ENCODE measurements at places on chromosomes 16 and 17.

DNA sequence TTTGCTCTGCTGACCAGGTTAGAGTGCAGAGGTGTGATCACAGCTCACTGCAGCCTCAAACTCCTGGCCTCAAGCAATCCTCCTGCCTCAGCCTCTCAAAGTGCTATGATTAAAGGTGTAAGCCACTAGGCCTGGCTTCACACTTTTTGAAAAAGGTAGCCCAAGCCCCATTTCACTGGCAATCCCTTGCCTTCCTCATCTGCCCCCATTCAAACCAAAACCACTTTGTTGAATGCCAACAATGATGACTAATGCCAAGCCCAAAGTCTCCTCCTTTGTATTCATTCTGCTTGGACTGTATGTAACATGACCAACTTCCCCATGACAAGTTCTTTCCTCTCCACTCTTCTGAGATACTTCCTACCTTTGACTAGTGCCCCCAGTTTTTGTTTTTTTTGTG lies 33.1 kb downstream of the N4BP1 start:
- no peak for DNase-seq

DNA sequence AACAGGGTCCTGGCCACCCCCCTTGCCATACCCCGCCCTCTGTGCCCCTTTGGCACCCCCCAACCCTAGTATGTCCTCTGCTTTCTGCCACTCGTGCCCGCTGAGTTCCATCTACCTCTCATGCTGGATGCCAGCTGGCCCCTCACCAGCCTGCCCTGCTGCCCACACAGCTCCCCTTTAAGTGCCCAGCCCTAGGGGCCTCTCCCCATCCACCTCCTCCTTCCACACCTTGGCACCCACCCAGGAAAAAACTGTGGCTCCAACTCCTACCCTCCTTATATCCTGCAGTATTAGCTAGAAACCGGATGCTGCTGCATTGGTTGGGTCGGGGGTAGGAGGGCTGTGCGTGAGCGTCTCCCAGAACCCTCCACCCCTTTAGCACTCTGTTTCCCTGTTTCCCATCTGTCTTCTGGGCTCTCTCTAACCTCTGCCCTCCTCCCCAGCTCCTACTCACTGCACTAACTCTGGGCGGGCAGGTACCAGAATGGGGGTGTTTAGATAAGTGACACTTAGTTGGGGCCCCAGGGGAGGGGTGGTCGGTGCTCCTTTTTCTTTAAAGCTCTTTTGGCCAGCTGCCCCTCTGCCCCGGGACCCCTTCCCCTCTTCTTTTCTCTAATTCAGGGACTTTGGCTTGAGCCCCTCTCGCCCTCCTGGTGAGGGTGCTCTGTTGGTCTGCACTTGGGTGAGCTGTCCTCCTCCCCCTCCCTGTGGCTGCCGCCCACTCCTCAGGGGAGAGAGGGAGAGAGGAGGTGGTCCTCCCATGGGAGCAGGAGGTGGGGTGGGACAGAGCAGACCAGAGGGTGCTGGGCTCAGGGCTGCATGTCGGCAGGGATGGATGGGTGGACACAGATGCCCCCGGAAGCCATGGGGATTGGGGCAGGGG lies 9.9 kb downstream of the NR1D1 start:
- DNase-seq: no peak

- DNase-seq: no peak
Measured at GRCh38 chr16:71848622-71849021, 2.8 kb downstream of the ATXN1L start.

DNA sequence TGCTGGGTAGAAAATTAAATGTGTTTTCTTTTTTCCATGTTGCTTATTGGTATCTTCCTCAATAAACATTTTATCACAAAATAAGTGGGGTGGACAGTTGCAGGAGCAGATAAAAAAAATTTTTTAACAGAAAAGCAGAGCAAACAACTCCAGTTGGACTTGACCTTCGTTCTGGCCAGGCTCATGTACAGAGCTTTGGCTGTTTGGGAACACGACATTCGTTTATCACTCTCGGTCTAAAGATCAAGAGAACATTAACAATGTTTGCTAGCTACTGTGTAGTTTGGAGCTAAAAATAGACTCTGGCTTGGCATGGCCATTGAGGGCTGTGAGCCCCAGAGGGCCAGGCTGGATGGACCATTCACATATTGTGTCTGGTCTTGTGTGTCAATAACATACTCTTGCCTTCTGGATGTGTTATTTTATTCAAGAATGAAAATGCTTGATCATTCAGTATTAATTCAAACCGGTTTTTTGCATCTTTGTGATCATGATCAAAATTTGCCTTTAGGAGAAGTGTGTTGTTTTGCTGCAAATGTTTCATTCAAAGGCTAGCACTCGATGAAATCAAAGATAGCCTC lies 56.6 kb downstream of the TMEM186 start:
- no peak for DNase-seq

GRCh38 chr17:40533896-40534295 lies 31.4 kb downstream of the CCR7 start:
- DNase-seq: no peak

GRCh38 chr17:77287432-77288068 lies 146.8 kb downstream of the SEC14L1 start:
- no peak for DNase-seq

- DNase-seq: no peak
Measured at GRCh38 chr17:8628609-8629169, 1.8 kb downstream of the MYH10 start.

DNA sequence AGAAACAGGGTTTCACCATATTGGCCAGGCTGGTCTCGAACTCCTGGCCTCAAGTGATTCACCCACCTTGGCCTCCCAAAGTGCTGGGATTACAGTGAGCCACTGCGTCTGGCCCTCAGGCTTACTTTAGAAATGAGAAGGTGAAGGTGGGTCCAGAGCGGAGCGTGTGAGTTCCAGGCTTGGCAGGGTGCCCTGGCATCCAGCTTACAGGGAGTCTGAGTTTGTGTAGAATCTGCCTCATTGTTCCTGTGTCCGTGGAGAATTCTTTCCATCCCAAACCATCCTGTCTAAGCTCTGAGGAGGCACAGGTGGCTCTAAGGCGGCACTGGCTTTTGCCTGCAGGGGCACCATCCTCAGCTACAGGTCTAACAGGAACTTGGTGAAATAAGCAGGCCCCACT lies 50.6 kb downstream of the RAB11FIP3 start:
- no peak for DNase-seq

DNA sequence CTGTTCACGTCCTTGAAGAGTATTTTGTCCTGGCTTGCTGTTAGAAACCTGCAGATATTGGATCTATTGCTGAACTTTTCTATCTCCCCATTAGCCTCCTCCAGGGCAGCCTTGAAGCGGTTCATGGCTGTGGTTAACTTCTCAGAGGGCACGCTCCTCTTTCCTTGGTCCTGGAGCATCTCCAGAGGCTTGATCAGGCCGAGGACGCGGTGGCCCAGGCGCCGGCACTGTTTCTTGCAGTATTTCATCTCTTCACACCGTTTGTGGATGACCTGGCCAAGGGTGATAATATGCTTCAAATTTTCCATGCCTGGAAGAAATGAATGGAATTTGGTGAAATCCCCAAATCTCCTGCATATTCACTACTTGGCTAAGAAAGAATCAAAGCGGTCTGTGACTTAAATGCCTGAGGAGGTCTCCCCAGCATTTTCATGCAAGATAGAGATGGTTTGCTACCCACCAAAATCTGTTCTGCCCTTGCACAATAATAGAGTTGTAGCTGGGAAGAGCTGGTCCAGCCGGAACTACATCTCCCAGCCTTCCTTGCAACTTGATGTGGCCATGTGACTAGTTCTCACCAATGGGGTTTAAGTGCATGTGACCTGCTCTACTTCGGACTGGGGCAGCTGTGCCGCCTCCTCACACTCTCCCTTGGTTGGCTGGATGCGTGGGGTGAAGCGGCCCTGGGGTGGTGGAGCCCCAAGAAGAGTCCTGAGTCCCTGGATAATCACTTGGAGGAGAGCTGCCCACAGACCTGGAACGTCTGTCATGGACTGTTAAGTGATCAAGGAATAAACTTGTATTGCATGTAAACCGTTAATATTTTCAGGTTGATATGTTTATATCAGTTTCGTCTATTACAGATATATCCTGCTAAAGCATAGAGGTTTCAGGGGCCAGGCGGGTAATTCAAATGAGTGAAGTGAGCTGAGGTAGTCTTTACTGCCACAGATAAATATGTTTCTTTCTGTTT lies 4.9 kb downstream of the MLKL start:
- no peak for DNase-seq

- DNase-seq: no peak
Measured at GRCh38 chr16:68713361-68713760, 23.7 kb upstream of the CDH1 start.
